ENCODE measurements at places on chromosomes 1 and 21.
A peak's percentile ranks its signal among the peaks of the same experiment; 100 is the strongest.

- H3K36me3 ChIP-seq: peaks cover 14% of the 10 kb centered on the region
- no peak for DNase-seq
- H3K4me1 ChIP-seq: no peaks in the 10 kb centered on the region
- H3K27ac ChIP-seq: no peak overlapping the region
- no peaks in the 10 kb centered on the region for H3K27me3 ChIP-seq
- no peak overlapping the region for H3K4me3 ChIP-seq
Measured at GRCh38 chr1:11967028-11967547, 13.2 kb upstream of the MFN2 start.

DNA sequence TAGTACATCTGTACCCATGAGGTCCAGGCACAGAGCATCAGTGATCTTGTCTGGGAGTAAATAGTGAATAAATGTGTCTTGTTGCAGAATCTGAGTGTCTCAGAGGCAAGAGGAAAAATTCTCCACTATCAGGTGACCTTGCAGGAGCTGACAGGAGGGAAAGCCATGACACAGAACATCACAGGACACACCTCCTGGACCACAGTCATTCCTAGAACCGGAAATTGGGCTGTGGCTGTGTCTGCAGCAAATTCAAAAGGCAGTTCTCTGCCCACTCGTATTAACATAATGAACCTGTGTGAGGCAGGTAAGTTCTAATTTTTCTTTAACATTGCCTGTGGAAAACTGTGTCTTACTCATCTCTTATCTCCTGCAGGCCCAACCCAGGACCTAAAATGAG lies 43.1 kb downstream of the IL12RB2 start:
- peak overlapping the region; percentile 19 for H3K27ac ChIP-seq
- DNase-seq: no peak
- H3K27me3 ChIP-seq: no peaks in the 10 kb centered on the region
- H3K36me3 ChIP-seq: no peaks in the 10 kb centered on the region
- peaks cover 72% of the 10 kb centered on the region for H3K4me1 ChIP-seq
- no peak overlapping the region for H3K4me3 ChIP-seq

- no peak overlapping the region for H3K4me3 ChIP-seq
- H3K27ac ChIP-seq: no peak overlapping the region
- no peaks in the 10 kb centered on the region for H3K27me3 ChIP-seq
- no peak for DNase-seq
- H3K4me1 ChIP-seq: no peaks in the 10 kb centered on the region
- no peaks in the 10 kb centered on the region for H3K36me3 ChIP-seq
Measured at GRCh38 chr1:60949154-60949825, 133.1 kb upstream of the NFIA start.

GRCh38 chr1:21822349-21822748 lies 10.3 kb downstream of the LDLRAD2 start:
- H3K27me3 ChIP-seq: no peaks in the 10 kb centered on the region
- H3K4me1 ChIP-seq: no peaks in the 10 kb centered on the region
- no peak overlapping the region for H3K27ac ChIP-seq

DNA sequence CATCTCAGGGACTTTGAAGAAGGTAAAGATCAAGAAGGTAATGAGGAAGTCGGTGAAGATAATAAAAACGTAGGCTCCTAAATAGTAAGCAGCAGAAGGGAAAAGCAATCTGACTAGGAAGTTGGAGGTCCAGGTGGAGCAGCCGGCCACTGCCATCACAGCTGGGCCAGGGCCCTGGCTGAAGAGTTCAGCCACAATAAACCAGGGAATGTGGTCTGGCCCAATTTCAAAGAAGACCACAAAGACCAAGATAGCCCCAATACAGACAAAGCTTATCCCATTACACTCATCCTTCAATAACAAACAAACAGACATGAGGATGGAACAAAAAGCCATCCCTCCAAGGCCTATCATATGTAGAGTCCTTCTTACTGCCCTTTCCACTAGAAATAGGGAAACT lies 18.4 kb upstream of the JAK1 start:
- H3K27me3 ChIP-seq: no peaks in the 10 kb centered on the region
- H3K36me3 ChIP-seq: no peaks in the 10 kb centered on the region
- H3K4me1 ChIP-seq: no peaks in the 10 kb centered on the region
- DNase-seq: no peak
- H3K4me3 ChIP-seq: no peak overlapping the region

- no peak overlapping the region for H3K4me3 ChIP-seq
- H3K4me1 ChIP-seq: no peaks in the 10 kb centered on the region
- H3K36me3 ChIP-seq: no peaks in the 10 kb centered on the region
- no peaks in the 10 kb centered on the region for H3K27me3 ChIP-seq
Measured at GRCh38 chr1:84083307-84083706, 60.8 kb upstream of the PRKACB start.

- H3K36me3 ChIP-seq: no peaks in the 10 kb centered on the region
- no peaks in the 10 kb centered on the region for H3K27me3 ChIP-seq
- no peak overlapping the region for H3K27ac ChIP-seq
- no peak overlapping the region for H3K4me3 ChIP-seq
- no peak for DNase-seq
Measured at GRCh38 chr1:4421986-4422385, 232.4 kb upstream of the AJAP1 start.

DNA sequence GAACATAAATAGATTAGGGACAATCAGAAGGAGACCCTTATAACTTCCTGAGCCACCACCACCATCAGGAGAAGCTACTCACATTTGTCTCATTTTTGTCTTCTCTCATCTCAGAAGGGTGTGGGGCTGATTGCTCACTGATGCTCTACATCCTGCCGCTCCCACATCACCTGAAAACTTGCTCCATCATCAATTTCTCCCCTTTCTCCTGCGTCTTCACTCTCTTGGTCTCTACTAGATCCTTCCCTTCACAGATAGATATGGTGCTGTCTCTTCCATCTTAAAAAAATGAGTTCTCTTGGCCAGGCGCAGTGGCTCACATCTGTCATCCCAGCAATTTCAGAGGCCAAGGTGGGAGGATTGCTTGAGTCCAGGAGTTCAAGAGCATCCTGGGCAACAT lies 38.4 kb downstream of the C1orf216 start:
- no peak overlapping the region for H3K4me3 ChIP-seq
- DNase-seq: no peak
- H3K36me3 ChIP-seq: no peaks in the 10 kb centered on the region
- no peaks in the 10 kb centered on the region for H3K27me3 ChIP-seq
- no peak overlapping the region for H3K27ac ChIP-seq

DNA sequence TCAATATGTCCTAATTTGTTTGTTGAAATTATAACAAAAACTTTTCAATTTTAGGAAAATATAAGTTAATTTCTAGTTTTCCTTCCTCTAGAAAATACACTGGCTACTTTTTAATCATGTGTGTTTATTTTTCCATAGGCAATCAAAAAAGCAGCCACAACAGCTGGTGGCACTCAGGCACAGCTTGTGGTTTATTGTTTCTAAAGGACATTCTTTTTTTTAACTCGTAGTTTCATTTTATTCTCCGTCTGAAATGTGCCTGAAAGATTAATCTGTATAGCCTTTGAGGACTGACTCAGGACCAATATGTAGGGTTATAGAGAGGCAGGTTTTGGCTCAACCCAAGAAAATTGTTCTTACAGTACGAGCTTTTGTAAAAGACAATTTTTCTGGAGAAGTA lies 20.7 kb upstream of the STX12 start:
- no peak for DNase-seq
- no peaks in the 10 kb centered on the region for H3K27me3 ChIP-seq
- H3K4me3 ChIP-seq: no peak overlapping the region
- no peak overlapping the region for H3K27ac ChIP-seq
- H3K36me3 ChIP-seq: peaks cover 18% of the 10 kb centered on the region
- no peaks in the 10 kb centered on the region for H3K4me1 ChIP-seq

- DNase-seq: no peak
- no peak overlapping the region for H3K4me3 ChIP-seq
- peaks cover 89% of the 10 kb centered on the region for H3K27me3 ChIP-seq
- no peak overlapping the region for H3K27ac ChIP-seq
- no peaks in the 10 kb centered on the region for H3K36me3 ChIP-seq
- H3K4me1 ChIP-seq: peaks cover 12% of the 10 kb centered on the region
Measured at GRCh38 chr1:200875416-200875815, 2.6 kb downstream of the GPR25 start.

- H3K4me3 ChIP-seq: no peak overlapping the region
- H3K36me3 ChIP-seq: no peaks in the 10 kb centered on the region
- no peak overlapping the region for H3K27ac ChIP-seq
- no peaks in the 10 kb centered on the region for H3K4me1 ChIP-seq
Measured at GRCh38 chr1:216448011-216448510, 24.8 kb upstream of the USH2A start.

GRCh38 chr1:165369255-165369848 lies 12.8 kb upstream of the LMX1A start:
- H3K27ac ChIP-seq: no peak overlapping the region
- no peaks in the 10 kb centered on the region for H3K36me3 ChIP-seq
- H3K4me3 ChIP-seq: no peak overlapping the region
- H3K27me3 ChIP-seq: no peaks in the 10 kb centered on the region
- H3K4me1 ChIP-seq: peaks cover 13% of the 10 kb centered on the region

DNA sequence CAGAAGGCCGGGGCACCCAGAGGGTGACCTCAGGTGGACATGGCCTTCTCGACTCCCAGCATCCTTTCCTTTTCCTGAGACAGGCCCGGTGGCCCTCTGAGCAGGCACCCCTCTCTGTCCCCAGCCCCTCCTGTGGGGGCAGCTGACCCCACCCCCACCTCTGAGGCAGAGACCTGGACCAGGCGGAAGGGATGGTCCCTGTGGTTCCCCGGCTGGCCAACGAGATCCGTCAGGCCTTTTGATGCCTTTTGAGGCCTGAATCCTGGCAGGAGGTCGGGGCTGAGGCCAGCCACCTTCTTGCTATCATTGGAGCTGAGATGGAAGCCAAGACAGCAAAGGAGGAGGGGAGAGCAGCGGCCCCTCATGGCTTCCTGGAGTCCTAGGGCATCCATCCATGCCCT lies 50.2 kb upstream of the ACTRT2 start:
- no peak for DNase-seq
- no peak overlapping the region for H3K27ac ChIP-seq
- H3K4me1 ChIP-seq: no peaks in the 10 kb centered on the region
- H3K36me3 ChIP-seq: no peaks in the 10 kb centered on the region
- no peaks in the 10 kb centered on the region for H3K27me3 ChIP-seq

GRCh38 chr1:191851799-191852595 lies 306.3 kb upstream of the RGS18 start:
- H3K36me3 ChIP-seq: no peaks in the 10 kb centered on the region
- H3K4me1 ChIP-seq: no peaks in the 10 kb centered on the region
- no peak overlapping the region for H3K27ac ChIP-seq

GRCh38 chr1:173100476-173101107 lies 49.9 kb upstream of the TNFSF18 start:
- no peaks in the 10 kb centered on the region for H3K4me1 ChIP-seq
- H3K4me3 ChIP-seq: no peak overlapping the region
- no peaks in the 10 kb centered on the region for H3K36me3 ChIP-seq
- H3K27me3 ChIP-seq: no peaks in the 10 kb centered on the region
- no peak overlapping the region for H3K27ac ChIP-seq

DNA sequence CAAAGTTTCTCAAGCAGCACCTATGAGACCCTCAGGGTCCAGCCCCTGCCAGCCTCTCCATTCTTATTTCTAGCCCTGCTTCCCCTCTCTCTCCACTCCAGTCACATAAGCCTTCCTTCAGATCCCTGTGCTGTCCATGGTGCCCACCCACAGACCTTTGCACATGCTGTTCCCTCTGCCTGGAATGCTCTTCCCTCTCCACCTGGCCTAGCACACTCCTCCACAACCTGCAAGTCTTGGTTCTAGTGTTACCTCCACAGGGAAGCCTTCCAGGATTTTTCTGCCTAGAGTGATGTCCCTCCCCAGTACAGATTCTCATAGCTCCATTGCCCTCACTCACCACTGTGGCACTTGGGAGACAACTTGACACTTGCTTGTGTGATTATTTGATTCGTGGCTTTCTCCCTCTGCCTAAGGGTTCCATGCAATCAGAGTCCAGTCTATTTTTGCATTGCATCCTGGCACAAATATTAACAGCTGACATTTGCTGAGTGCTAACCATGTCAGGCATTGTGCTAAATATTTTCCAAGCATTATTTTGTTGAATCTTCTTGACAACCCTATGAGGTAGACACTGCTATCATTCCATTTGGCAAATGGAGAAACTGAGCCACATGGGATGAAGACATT lies 127.3 kb downstream of the SYF2 start:
- H3K27me3 ChIP-seq: no peaks in the 10 kb centered on the region
- H3K36me3 ChIP-seq: no peaks in the 10 kb centered on the region
- H3K4me1 ChIP-seq: no peaks in the 10 kb centered on the region
- no peak for DNase-seq
- no peak overlapping the region for H3K4me3 ChIP-seq

Data from esophagus squamous epithelium (tissue), 5 donors.